ENCODE measurements at places on chromosomes 16 and 17.

DNA sequence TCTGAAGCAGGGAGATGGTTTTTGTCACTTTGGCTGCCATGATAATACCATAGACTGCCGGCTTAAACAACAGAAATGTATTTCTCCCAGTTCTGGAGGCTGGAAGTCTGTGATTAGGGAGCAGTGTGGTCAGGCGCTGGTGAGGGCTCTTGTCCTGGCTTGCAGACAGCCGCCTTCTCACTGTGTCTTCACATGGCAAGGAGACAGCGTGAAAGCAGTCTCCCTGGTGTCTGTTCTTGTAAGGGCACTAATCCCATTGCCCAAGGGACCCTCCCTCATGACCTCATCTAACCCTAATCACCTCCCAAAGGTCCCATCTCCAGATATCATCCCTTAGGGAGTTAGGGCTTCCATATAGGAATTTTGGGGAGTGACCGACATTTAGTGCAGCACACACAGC is 167.0 kb downstream of the ENGASE start:
- DNase-seq = no peak

GRCh38 chr17:20121359-20122253 is 112.4 kb downstream of the SPECC1 start:
- peak; percentile 43 for DNase-seq

DNA sequence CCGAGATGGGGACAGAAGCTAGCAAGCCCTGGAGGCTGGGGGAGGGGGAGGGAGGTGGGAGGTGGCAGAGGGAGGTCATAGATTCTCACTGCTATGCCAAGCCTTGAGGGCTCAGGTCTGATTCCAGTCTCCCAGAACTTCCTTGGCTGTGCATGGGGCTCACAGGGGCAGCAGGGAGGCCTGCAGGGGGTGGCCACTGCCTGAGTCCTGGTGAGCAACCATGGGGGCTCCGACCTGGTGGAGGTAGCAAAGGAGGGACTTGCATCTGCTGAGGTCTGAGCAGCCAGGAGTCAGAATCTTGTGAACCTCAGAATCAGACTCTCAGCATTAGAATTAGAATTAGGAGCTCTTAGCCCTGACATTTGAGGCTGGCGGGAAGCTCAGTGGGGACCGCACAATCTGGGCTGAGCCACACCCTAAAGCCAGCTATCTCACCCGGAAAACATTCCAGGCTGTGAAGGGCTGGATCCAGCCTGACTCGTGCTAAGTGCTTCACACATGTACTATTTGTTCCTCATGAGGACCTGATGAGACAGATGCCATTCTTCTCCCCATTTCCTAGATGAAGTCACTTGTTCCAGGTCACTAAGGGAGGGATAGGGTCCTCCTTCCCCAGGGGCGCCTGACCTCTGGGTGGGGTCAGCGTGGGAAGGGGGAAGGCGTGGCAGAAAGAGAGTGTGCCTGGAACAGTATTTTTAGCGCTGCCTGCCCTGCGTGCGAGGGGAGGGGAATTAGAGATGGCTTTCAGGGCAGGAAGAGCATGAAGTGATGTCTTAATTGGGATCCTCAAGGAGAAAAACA is 17.3 kb upstream of the KCNJ12 start:
- no peak for DNase-seq

GRCh38 chr16:46850619-46851555 is 19.9 kb upstream of the C16orf87 start:
- DNase-seq = no peak

DNA sequence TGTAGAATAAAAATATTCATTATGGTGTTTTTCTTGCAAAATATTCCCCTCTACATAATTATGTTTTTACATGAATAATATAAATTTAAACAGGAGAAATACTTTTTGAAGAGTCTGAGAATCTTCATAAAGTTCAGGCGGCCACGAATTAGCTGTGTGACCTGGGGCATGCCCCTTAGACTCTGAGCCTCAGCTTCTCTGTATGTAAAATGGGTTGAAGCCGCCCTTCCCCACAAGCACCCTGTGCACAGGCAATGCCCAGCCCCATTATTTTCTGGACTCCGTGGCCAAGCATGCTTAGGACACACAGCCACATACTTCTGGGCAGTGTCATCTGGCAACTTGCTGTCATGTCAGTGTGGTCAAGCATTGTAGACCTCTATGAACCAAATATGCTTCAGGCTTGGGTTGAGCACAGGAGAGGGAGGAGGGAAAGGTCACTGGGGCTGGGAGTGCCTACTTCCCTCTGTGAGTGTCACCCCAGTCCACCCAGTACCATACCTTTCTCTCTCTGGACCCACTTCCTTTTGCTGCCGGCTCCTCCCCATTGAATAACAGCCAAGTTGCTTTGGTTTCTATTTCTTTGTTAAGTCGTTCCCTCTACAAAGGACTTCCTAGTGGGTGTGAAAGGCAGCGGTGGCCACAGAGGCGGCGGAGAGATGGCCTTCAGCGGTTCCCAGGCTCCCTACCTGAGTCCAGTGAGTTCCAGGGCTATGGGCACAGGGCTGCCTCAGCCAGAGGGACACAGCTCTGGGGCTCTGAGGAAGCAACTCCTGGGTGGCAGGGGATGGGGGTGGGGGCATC is at the start of gene LGALS9:
Gene LGALS9 (plus strand): TSS at position 582 of the 804 bp plus-strand sequence. CDS start 78 bp downstream, at position 660.
- no peak for DNase-seq

GRCh38 chr17:44307387-44308186 is 814 bp upstream of the RUNDC3A start:
- DNase-seq = no peak

DNA sequence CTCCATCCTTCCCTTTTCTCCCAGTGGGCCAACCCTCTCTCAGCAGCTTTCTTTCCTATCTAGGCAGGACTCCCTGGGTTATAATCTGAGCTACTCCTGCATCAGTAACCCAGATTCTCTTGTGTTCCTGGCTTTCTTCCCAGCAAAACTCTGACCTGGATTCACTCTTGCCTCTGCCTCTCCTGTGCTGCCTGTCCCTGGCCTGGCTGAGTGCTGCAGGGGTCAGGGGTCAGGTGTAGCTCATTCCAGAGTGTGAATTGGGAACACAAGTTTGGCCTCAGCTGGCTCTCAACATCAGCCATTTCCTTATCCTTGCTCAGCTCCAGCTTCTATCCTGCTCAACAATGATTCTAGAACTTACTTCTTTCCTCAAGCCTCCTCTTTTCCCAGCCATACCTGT is 2.5 kb upstream of the ST6GALNAC2 start:
- DNase-seq = no peak

GRCh38 chr16:138049-138417 is 440 bp downstream of the NPRL3 start:
- no peak for DNase-seq

- no peak for DNase-seq
Measured at GRCh38 chr17:64457156-64457555, 8.2 kb downstream of the MILR1 start.

DNA sequence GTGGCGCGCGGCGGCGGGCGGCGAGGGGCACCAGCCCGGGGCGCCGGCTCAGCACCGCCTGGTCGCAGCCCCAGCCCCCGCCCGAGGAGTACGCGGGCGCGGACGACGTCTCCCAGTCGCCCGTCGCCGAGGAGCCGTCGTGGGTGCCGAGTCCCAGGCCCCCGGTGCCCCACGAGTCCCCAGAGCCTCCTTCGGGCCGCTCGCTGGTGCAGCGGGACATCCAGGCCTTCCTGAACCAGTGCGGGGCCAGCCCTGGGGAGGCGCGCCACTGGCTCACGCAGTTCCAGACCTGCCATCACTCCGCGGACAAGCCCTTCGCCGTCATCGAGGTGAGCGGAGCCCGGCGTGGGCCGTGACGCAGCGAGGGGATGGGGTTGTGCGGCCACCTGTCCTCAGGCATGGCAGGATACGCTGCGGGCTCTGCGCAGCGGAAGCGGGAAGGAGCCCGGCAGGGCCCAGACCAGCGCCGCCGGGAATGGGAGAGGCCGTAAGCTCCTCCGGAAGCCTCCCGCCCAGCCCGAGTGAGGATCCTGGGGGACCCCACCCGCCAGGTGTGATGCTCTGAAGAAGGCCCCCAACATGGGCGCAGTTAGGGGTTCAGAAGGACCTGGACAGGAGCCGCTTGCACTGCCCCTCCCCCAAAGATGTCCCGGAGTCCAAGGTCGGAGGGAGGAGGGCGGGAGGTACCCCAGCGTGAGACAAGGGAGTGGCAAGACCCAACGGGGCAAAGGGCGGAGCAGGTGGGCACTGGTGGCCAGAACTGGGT is 522 bp downstream of the NAGS start:
- DNase-seq = no peak

DNA sequence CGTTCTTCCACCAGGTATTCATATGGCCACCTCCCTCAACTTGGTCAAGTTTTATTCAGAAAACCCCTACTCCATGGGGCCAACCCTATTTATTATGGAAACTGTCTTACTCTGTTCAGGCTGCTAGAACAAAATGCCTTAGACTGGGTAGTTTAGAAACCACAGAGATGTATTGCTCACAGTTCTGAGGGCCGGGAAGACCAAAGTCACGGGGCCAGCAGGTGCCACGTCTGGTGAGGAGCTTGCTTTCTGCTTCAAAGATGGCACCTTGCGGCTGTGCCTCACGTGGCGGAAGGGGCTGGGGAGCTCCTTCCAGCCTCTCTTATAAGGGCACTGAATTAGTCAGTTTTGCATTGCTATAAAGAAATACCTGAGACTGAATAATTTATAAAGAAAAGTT is 74.3 kb downstream of the AXIN2 start:
- DNase-seq = no peak

GRCh38 chr16:3810198-3810664 is 70.3 kb downstream of the CREBBP start:
- DNase-seq = no peak

DNA sequence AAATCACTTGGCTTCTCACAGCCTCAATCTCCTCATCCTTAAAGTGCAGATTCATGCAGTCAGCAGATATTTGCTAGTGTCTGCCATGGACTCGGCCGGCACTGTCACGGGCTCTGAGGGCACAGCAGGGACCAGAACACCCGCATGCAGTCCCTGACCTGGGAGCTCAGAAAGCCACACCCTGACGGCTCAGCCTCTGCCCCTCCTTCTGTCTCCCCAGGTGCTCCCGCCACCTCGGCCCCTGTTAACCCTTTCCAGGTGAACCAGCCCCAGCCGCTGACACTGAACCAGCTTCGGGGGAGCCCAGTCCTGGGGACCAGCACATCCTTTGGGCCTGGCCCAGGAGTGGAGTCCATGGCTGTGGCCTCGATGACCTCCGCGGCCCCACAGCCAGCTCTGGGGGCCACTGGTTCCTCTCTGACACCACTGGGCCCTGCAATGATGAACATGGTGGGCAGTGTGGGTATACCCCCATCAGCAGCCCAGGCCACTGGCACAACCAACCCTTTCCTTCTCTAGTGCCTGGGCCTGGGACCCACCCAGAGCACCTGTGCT is 28.7 kb downstream of the B9D1 start:
- DNase-seq = no peak

GRCh38 chr17:2423271-2423670 is 22.4 kb upstream of the MNT start:
- no peak for DNase-seq

GRCh38 chr16:56793492-56793891 is 63.6 kb downstream of the NUP93 start:
- no peak for DNase-seq

GRCh38 chr17:45144199-45145034 is 3.9 kb upstream of the HEXIM1 start:
- no peak for DNase-seq

GRCh38 chr17:51730303-51731050 is 428.0 kb downstream of the CA10 start:
- DNase-seq = no peak

DNA sequence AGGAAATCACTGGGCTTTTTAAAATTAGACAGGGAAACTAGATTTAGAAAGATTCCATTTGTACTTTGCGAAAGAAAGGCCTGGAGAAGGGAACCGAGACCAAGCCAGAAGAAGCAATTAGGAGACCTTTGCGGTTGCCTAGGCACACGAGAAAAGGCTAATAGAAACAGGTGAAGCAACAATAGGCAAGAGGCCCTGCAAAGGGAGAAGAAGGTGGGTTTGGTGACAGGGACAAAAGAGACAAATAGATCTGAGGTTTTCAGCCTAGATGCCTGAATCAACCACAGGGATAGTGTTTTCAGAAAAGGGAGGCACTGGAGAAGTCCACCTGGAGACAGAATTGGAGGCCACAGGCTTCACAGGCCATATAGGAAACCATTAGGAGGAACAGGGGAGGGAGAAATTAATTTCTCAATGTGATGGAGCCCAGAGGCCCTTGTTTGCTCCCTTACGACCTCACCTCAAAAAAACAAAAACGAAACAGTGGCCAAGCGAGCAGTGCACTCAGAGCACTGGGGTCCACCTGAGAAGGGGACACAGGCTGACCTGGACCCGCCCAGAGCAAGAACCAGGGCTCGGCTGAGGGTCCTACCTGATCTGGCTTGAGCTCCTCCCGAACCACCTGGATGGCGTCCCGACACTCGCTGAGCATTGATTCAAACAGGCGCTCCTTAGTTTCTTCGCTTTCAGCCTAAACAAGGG is 22.3 kb downstream of the SRP68 start:
- no peak for DNase-seq

GRCh38 chr16:60608971-60609370 is 1427.3 kb downstream of the CDH8 start:
- DNase-seq = no peak

DNA sequence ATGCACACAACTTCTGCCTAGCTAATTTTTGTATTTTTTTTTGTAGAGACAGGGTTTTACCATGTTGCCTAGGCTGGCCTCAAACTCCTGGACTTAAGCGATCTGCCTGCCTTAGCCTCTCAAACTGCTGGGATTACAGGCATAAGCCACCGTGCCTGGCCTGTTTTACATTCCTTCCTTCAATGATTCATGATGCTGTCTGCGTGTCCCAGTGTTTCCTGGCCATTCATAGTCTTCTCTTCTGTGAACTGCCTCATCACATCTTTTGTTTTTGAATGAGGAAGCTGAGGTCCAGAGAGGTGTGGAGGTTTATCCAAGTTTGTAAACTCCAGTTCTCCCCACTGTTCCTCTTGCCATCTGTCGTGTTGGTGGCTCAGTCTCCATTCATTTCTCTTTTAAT is 64.5 kb upstream of the MED9 start:
- no peak for DNase-seq

- no peak for DNase-seq
Measured at GRCh38 chr17:40456396-40456951, 13.2 kb downstream of the IGFBP4 start.

DNA sequence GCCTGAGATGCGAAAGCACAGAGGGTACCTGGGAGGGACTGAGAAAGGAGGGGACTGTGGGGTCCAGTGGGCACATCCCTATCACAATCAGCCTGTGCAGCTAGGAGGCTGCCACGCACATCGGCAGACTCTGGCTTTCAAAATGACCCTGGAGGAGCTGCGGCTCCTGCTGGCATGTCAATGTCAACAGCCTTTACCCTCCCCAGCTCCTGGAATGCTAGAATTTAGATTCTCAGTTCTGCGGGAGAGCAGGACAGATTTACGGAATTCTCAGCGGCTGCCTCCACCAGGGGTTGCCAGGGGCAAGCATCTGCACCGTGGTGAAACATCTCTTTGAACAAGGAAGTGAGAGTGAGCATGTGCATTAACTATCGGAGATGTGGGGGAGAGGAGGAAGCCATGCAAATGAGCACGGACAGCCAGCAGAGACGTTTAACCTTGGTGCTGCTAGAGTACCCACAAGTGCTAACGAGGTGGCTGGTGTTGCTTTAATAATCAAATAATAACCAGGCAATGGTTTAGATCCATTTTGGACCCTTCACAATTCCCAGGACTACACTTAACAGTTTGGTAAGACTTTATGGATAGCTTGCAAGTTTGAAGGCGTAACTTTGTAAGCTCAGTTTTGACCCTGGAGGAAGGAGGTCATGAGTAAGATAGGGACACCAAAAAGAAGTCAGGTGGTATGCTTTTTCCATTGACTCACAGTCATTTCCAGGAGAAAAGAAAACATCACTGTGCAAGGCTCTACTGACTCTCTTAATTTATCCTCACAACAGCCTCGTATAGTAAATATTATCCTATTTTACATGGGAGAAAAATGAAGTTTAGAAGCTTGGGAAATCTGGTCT is 54.1 kb downstream of the XYLT1 start:
- no peak for DNase-seq

GRCh38 chr17:12665263-12666210 is at the start of gene MYOCD:
MYOCD (plus strand) TSS chr17:12665890; CDS start chr17:12666189, 299 bp downstream.
- DNase-seq = no peak

Measured in GOT3 (cell line).